ENCODE measurements at places on chromosomes 2 and 18.

- peak; percentile 83 for DNase-seq
Observed at GRCh38 chr2:96251721-96252292, 14.0 kb downstream of the TMEM127 start.

- DNase-seq = no peak
Observed at GRCh38 chr2:171404261-171404660, 29.5 kb downstream of the METTL8 start.

GRCh38 chr2:113298176-113298575 lies 19.5 kb upstream of the PAX8 start:
- no peak for DNase-seq

DNA sequence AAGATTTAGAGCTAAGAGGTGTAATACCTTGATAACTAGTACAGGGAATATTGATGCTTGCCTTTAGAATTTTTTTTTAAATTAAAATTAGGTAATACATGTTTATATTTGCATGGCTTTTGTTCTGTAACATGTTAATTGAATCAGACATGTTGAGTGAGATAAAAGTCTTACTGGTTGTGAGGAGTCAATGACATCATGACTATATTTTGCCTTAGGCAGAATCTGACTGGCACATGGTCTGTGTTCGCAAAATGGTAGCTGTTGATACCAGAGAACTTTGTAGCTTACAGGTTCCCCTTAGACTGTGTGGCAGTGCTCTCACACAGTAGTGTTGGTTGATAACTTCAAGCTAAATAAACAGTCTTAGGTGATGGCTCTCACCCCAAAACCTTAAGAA lies 199.7 kb downstream of the PTPRM start:
- DNase-seq = no peak

GRCh38 chr18:11553098-11553940 lies 56.1 kb upstream of the SLC35G4 start:
- DNase-seq = no peak
